ENCODE measurements at places on chromosomes 11 and 22. TPM values are rescaled to one million over a fixed set of nuclear protein-coding genes. Genes with fewer than 3 reads are reported as not detected.

DNA sequence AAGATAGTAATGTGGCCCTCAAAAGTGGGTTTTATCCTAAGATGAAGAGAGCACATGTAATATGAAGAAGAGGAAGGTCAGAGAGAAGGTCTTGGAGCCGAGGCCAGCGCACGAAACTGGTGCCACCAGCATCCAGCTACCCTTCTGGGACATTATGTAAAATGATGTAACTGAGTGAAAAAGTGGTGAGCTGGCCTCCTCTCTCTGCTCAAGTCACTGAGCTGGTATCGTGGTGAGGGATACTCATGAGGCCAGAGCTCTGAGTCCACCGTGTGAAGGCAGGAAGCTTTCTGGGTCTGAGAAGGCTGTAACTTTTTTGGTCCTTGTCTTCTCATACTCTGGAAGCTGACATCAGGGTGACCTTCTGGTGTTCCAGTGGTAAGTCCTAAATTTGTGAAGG, 25.1 kb downstream of the RNF185 start:
- no peak for DNase-seq

The C22orf31 gene
- polyA plus RNA-seq = 0.36 TPM

The OR52B6 gene
- polyA plus RNA-seq = not detected

DNA sequence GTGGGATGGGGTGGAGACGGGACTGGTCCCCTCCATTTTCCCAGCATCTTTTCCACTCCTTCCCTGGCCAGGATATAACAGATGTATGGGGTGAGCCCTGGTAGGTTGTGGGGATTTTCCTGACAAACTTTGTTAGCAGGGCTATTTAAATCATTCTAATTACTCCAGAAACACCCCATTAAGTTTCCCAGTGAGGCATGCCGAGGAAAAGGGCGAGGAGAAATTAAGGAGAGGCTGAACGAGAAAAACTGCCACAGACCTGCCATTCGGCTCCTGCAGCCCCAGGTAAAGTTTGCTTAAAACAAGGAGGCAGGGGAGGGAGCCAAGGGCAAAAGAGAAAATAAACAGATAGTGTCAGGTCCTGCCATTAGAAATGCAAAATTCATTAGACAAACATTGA, 428.2 kb downstream of the BUD13 start:
- DNase-seq = no peak

GRCh38 chr11:73306069-73306841, 1.8 kb upstream of the ARHGEF17 start:
- no peak for DNase-seq

GRCh38 chr11:44305470-44306051, 4.4 kb downstream of the ALX4 start:
- no peak for DNase-seq

The CHRDL2 gene
- polyA plus RNA-seq = 0.76 TPM

The SMC1B gene
- 0.49 TPM for polyA plus RNA-seq

The BTBD18 gene
- polyA plus RNA-seq = not detected

The CDCA5 gene
- polyA plus RNA-seq = 68.3 TPM

DNA sequence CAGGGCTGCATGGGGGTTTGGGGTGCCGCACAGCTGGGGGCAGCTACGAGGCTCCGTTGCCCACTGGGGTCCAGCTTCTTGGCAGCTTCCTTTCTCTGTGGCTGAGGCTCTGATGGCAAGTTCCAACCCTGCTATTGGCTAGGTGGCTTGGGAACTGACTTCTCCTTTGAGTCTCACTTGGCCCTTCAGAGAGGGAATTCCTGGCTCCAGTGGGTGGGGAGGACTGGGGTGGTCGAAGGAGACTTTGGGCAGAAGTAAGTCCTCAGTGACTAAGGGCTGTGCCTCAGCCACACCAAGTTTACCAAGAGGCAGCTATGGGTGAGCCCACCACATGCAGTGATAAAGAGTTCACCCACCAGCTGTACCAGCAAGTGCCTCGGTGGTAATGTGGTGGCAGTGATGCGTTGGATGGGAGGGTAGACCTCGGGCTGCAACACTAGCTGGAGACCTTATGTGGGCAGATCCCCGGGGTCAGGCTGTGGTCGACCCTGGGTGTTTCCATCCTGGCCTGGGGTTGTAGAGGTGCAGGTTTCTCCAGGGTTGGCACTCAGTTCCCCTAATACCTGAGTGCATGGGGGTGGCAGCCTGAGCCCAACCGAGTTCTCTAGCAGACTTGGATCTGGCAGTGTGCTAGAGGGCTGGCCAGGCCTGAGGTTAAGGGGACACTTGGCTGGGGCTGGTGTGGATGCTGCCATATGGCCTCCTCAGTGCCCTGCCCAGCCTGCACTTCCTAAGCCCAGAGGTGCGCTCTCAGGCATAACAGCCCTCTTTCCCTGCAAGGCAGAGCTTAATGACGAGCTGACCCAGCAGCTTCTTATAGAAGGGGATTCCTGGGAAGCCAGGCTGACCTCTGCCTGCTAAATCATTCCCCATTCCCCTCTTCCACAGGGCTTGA, 197.0 kb upstream of the CADM1 start:
- DNase-seq = no peak

- no peak for DNase-seq
Observed at GRCh38 chr22:41074466-41074865, 17.9 kb upstream of the EP300 start.

DNA sequence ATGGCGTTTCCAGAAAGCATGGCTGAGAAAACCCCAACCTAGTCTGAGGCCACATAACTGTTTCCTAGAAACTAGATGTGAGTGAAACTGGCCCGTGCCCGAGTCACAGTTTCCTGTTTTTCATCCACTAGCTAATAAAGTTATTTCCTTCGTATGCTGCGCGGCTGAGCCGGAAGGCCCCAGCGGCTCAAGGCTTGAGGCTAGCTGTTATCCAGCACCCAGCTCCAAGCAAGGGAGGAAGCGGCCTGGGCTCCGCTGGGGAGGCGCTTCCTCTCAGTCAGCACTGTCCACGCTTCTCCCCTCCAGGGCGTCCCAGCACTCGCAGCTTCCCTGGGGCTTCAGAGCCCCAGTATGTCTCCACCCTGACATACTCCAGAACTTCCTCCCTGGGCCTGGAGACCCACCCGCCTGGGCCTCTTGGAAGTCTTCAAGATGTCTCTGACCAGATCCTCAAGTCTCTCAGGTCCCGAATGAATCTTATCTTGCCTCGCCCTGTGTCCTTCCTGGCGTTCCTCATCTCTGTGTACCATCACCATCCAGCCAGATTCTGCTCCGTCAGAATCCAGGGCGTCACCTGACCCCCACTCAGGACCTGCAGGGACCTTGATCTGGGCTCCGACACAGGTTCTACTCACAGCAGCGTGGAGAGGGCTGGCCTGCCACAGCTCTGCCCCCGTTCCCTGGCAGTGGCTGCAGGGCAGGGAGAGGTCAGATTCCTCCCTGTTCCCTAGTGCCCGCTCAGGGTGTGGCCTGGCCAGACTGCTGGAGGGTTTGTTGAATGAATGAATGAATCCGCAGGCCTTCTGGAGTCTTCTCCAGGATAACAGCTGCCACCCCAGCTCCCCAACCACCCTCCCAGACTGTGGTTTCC, 81.9 kb downstream of the LRRC32 start:
- no peak for DNase-seq

DNA sequence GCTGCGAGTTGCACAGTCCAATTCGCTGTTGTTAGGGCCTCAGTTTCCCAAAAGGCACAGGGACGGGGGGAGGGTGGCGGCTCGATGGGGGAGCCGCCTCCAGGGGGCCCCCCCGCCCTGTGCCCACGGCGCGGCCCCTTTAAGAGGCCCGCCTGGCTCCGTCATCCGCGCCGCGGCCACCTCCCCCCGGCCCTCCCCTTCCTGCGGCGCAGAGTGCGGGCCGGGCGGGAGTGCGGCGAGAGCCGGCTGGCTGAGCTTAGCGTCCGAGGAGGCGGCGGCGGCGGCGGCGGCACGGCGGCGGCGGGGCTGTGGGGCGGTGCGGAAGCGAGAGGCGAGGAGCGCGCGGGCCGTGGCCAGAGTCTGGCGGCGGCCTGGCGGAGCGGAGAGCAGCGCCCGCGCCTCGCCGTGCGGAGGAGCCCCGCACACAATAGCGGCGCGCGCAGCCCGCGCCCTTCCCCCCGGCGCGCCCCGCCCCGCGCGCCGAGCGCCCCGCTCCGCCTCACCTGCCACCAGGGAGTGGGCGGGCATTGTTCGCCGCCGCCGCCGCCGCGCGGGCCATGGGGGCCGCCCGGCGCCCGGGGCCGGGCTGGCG, at the start of gene BCR:
Gene BCR, plus strand, starts transcription at position 209 of the 592 bp plus-strand sequence. CDS start 452 bp downstream, outside the sequence.
- DNase-seq = peak; percentile 87

DNA sequence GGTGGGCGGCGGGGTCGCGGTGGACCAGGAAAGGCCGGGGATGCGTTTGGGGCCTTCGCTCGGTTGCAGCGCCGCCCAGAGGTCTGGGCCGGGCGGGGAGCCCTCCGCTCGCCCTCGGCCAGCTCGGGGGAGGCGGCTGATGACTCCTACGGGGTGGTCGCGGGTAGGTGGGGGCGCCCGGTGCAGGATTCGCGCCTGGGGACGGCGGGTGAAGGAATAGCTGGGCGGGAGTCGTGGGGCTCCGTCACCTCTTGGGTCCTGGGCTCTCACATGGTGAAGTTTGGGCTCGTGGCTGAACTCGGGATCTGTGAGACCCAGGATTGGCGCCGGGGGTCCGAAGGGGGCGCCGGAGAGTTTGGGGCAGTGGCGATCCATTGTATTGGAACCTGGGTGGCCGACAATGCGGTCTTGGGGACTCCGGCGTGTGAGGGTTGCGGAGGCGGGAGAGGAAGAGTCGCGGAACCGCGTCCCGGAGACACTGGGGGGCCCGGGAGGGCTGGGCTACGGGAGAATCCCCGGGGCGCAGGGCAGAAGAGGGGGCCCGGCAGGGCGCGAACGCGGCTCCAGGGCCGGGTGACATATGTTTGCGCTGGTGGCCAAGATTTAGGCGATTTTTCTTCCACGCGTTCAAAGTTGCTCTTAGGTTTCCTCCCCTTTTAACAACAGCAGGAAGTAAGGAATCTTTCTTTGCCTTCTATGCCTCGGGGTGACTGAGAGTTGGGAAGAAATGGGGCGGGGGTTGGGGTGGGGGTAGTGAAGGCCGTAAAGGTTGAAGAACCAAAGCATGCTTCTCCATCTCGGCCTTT, 935 bp downstream of the QSER1 start:
- DNase-seq = peak; percentile 83

GRCh38 chr22:29203488-29204454, 1.9 kb upstream of the EMID1 start:
- DNase-seq = no peak

The MOGAT2 gene
- polyA plus RNA-seq = not detected

GRCh38 chr22:43443152-43443471, 31.3 kb downstream of the MPPED1 start:
- DNase-seq = no peak

The BBS1 gene
- polyA plus RNA-seq = 53.7 TPM

DNA sequence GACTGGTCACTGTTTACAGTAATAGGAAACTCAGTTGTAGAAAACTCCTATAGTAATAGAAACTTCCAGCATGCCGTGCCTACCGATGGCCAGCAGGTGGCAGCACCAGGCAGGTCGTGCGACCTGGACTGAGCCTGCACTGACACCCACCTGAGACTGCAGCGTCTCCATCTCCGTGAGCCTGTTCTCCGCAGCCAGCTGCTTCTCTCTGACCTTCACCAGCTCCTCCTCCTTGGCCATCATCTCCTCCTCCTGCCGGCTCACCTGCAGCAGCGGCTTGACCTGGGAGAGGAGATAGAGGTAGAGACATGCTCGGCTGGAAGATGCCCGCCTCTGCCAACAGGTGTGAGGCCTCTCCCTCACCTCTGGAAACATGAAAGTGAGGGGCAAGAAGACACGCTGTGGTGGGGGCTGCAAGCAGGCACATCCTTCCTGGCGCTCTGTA, 48.5 kb downstream of the APOL1 start:
- DNase-seq = peak; percentile 75

The TMEM126B gene
- polyA plus RNA-seq = 21.0 TPM

DNA sequence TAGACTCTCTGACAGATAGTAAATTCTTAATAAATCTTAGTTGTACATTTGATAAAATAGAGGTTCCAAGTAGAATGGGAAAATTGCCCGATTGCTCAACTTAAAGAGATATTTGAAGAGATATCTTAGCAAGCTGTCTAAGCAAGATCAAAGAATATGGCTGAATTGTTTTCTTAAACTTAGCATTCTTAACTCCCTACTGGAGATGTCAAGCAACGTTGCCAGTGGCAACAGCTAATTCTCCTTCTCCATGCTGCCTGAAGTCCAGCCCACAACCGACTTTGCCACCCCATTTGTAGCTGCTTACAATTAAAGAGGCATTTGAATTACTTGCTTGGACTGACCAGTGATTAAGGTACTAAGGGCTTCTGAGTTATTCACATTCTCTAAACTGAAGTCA, 94.4 kb downstream of the FAM181B start:
- no peak for DNase-seq

- no peak for DNase-seq
Observed at GRCh38 chr22:37544955-37545702, 15.2 kb upstream of the CDC42EP1 start.

DNA sequence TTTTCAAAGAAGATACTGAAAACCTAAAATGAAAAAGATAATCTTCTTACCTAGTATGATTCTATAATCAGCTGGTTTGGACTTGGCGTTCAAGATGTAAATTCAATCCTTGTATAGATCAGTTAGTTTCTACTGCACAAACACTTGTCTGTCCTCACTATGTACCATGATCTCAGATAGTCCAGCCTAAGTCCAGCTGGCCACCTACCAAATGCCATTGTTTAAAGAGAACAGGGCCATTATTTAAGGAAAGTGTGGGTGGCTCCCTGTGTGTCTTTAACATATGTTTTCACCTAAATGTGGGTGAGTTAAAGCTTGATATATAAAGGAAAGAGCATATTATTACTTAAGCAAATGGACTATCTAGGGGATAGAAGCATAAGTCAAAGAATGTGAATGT, 38.6 kb downstream of the BLID start:
- DNase-seq = no peak

The ART1 gene
- polyA plus RNA-seq = not detected

The FJX1 gene
- polyA plus RNA-seq = 8.1 TPM

GRCh38 chr11:72584293-72584938, 89.8 kb downstream of the PDE2A start:
- no peak for DNase-seq

GRCh38 chr11:112103446-112103845, 16.8 kb downstream of the SDHD start:
- no peak for DNase-seq

DNA sequence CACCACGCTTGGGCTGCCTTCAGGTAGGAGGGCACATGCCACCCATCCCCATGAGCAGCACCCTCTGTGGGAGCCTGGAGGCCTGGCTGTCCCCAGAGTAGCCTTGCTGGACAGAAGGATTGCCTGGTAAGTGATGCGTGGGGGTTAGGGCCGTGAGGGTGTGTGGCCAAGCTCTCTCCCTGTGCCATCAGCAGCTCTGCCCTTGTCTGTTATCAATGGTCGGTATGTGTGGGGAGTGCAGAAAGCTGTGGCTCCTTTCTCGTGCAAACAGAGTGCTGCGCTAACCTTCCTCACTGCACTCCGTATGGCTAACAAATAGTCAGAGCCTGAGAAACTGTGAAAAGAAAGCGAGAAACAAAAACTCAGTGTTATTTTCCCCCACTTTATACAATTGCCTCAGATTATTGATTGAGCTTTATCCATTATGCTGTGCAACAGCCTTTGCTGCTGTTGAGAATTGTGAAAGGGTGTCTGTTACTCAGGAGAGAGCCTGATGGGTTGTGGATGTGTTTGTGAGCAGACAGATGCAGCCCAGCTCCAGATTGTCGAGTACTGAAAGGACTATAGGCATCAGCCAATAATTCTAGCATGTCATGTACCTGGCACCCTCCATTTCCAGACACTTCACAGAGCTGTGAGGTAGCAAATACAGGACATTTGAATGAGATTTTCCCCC, 432.2 kb downstream of the NTM start:
- DNase-seq = no peak
